RWPE2 (cell line): ENCODE measurements at places on chromosomes 3 and 15.

DNA sequence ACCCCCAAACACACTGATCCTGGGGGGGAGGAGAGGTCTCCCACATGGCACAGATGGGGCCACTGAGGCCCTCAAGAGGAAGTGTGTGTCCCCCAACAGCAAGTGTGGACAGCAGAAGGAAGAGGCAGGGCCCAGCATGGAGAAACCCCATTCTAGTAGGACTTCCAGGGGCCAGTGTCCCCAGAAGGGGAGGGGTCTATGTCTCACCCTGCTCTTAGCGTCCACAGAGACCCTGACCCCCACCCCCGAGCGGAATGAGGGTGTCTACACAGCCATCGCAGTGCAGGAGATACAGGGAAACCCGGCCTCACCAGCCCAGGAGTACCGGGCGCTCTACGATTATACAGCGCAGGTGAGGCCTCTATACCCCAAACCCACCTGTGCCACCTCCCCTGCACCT lies 35.3 kb downstream of the TSPAN3 start:
- no peak overlapping the region for H3K27ac ChIP-seq
- H3K4me3 ChIP-seq, result no peak overlapping the region
- no peak for DNase-seq

DNA sequence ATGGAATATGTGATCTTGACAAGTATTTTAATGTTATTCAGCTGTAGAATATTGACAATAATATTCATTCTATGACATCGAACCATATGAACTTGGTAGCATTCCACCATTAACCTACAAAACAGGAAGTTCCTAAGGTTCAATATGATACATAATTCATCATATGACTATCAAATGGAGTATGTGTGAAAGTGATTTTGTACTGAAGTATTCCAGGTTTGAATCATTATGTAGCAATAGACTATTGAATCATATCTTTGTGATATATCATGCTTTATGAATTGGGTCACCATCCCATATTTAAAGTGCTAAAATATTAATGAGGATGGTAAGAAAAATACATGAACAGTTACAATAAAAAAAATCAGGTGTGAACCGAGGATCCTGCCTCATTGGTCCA lies 95.1 kb downstream of the TP63 start:
- no peak for DNase-seq
- H3K27ac ChIP-seq, result peak overlapping the region; percentile 30
- peaks cover 13% of the 10 kb centered on the region for H3K4me1 ChIP-seq
- no peaks in the 10 kb centered on the region for H3K36me3 ChIP-seq
- no peaks in the 10 kb centered on the region for H3K27me3 ChIP-seq
- no peak overlapping the region for H3K4me3 ChIP-seq

GRCh38 chr3:113495035-113495434 lies 19.9 kb downstream of the SPICE1 start:
- H3K27ac ChIP-seq, result no peak overlapping the region
- DNase-seq, result no peak
- no peaks in the 10 kb centered on the region for H3K27me3 ChIP-seq

DNA sequence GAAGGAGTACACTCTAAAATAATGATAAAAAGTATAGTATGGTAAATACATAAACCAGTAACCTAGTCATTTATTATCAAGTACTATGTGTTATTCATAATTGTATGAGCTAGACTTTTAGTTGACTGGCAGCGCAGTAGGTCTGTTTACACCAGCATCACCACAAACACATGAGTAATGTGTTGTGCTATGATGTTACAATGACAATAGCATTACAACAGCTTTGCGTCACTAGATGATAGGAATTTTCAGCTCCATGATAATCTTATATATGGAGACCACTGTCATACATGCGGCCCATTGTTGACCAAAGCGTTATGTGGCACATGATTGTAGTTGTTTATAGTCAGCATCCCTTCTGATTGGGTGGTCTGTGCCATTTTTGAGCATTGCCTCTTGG lies 138.9 kb upstream of the UBE2E1 start:
- H3K36me3 ChIP-seq, result no peaks in the 10 kb centered on the region
- no peak overlapping the region for H3K4me3 ChIP-seq
- H3K27me3 ChIP-seq, result no peaks in the 10 kb centered on the region

DNA sequence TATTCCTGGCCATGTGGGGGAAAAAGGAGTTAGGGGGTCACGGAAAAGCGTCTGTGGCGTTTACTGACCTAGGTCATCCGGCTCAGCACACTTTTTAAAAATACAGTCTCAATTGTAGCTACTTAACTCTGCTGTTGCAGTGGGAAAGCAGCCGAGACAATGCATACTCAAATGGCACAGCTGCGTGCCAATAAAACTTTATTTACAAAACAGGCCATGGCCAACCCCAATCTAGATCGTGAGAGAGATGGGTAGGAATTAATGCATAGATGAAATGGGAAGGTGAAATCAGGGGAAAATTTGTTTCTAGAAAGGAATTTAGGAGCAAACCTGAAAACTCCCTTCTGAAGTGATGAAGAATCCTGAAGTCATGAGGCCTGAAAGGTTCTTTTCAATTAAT lies 22.0 kb upstream of the FRMD4B start:
- H3K36me3 ChIP-seq, result peaks cover 32% of the 10 kb centered on the region
- peaks cover 35% of the 10 kb centered on the region for H3K4me1 ChIP-seq

DNA sequence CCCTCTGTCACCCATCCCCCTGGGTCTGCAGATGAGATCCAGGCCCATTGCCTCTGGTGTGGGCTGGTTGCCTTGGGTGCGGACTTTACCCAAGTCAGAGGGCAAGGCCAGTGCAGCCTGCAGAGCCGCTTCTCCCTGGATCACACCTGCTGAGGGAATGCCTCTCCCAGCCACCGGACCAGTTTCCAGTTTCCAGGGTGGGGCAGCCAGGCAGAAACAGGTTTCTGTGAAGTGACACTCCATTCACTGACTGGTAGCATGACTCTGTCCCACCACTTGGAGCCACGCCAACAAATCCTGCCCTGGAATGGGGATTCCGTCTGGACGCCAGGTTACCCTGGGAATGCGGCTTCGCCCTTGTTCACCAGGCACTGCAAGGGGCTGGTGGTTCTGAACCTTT lies 30.0 kb downstream of the PAQR5 start:
- no peaks in the 10 kb centered on the region for H3K36me3 ChIP-seq
- H3K4me3 ChIP-seq, result no peak overlapping the region
- no peak for DNase-seq
- no peaks in the 10 kb centered on the region for H3K27me3 ChIP-seq
- no peak overlapping the region for H3K27ac ChIP-seq
- no peaks in the 10 kb centered on the region for H3K4me1 ChIP-seq

- no peaks in the 10 kb centered on the region for H3K27me3 ChIP-seq
- H3K4me3 ChIP-seq, result no peak within 1 kb of the TSS
- DNase-seq, result no peak
Observed at GRCh38 chr3:46208167-46208704, at the start of gene CCR1. TSS of gene CCR1 (minus strand) at chr3:46208313. CDS start at chr3:46204313, 4,000 bp downstream.

GRCh38 chr3:127370906-127371305 lies 83.1 kb upstream of the PRR20G start:
- no peak overlapping the region for H3K27ac ChIP-seq
- no peak overlapping the region for H3K4me3 ChIP-seq
- H3K36me3 ChIP-seq, result no peaks in the 10 kb centered on the region
- no peak for DNase-seq
- H3K27me3 ChIP-seq, result no peaks in the 10 kb centered on the region

GRCh38 chr3:64223791-64224745 lies 1.2 kb downstream of the PRICKLE2 start:
- DNase-seq, result no peak
- H3K4me1 ChIP-seq, result peaks cover 10% of the 10 kb centered on the region
- H3K27me3 ChIP-seq, result no peaks in the 10 kb centered on the region
- no peak overlapping the region for H3K4me3 ChIP-seq

- H3K4me3 ChIP-seq, result no peak overlapping the region
- H3K27ac ChIP-seq, result no peak overlapping the region
- H3K4me1 ChIP-seq, result no peaks in the 10 kb centered on the region
- H3K36me3 ChIP-seq, result no peaks in the 10 kb centered on the region
Observed at GRCh38 chr3:176739159-176739558, 458.1 kb downstream of the TBL1XR1 start.

- DNase-seq, result no peak
- H3K27ac ChIP-seq, result no peak overlapping the region
- H3K4me3 ChIP-seq, result no peak overlapping the region
- no peaks in the 10 kb centered on the region for H3K36me3 ChIP-seq
Observed at GRCh38 chr3:126714921-126715320, 10.9 kb downstream of the CHCHD6 start.

DNA sequence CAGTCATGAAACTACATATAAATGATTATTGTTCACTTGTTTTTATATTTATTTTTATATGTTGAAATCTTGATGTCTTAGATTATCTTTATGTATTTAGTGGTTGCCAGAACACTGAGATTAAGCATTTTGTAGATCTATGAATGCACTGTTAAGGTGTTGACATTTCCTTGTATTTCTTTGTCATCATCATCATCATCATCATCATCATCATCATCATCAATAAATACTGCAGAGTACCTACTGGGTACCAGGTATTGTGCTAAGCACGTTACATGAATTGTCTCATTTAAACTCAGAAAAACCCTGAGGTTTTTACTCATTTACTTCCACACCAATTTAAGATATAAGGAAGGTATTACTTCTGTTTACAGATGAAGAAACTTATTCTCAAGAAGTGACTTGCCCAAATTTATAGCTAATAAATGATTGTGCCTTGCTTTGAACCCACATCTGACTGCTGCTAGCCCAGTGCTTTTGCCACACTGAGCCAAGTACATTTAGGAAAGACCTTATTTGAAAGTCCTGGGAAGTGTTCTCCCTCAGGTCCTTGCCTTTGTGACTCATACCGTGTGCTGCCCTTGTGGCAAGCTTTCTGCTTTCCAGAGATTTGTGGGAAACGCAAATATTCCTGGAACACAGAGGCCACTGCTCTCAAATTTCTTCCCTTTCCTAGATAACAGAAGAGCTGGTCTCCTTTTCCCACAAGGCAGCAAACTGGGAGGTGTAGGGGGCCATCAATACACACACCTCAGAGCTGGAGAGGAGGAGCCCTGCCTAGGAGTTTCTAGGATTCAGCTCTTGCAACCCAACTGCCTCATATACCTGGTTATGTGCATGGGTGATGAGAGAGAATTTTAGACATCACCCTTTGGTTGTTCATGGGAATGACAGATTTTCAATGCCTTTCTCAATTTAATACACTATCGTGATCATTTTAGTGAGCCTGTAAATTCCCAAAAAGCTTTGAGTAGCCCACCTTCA lies 115.4 kb upstream of the C15orf61 start:
- H3K27me3 ChIP-seq, result no peaks in the 10 kb centered on the region
- H3K27ac ChIP-seq, result no peak overlapping the region
- DNase-seq, result no peak
- H3K4me3 ChIP-seq, result no peak overlapping the region

DNA sequence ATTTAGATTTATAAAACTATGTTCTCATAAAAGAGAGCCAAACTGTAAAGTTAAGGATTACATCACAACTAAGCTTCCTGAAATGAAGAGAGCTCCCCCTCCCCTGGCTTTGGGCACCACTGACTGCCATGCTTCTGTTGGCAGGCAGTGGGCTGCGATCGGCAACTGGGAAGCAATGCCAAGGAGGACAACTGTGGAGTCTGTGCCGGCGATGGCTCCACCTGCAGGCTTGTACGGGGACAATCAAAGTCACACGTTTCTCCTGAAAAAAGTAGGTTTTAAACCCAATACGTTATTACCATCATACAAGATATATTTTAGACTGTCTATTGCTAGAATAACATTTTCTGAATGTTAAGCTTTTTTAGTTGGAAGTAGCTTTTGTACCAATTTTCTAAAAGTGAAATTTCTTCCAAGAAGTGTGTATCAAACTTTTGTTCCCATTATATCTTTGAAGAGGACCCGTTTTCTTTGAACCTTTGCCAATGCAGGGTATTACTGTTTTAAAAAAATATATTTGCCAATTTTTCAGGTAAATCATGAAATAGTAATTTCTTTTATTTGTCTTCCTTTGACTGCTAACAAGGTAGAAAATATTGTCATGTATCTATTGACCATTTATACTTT lies 184.1 kb downstream of the ADAMTSL3 start:
- no peak overlapping the region for H3K4me3 ChIP-seq
- no peaks in the 10 kb centered on the region for H3K36me3 ChIP-seq
- H3K27me3 ChIP-seq, result no peaks in the 10 kb centered on the region
- DNase-seq, result no peak
- no peaks in the 10 kb centered on the region for H3K4me1 ChIP-seq

GRCh38 chr15:69436951-69437350 lies 15.7 kb upstream of the RPLP1 start:
- H3K36me3 ChIP-seq, result peaks cover 100% of the 10 kb centered on the region
- H3K4me3 ChIP-seq, result no peak overlapping the region
- H3K27ac ChIP-seq, result no peak overlapping the region

GRCh38 chr15:60370105-60370868 lies 27.5 kb downstream of the ANXA2 start:
- peaks cover 73% of the 10 kb centered on the region for H3K36me3 ChIP-seq
- H3K4me3 ChIP-seq, result no peak overlapping the region
- no peaks in the 10 kb centered on the region for H3K27me3 ChIP-seq
- peaks cover 71% of the 10 kb centered on the region for H3K4me1 ChIP-seq
- peak overlapping the region; percentile 99 for H3K27ac ChIP-seq

DNA sequence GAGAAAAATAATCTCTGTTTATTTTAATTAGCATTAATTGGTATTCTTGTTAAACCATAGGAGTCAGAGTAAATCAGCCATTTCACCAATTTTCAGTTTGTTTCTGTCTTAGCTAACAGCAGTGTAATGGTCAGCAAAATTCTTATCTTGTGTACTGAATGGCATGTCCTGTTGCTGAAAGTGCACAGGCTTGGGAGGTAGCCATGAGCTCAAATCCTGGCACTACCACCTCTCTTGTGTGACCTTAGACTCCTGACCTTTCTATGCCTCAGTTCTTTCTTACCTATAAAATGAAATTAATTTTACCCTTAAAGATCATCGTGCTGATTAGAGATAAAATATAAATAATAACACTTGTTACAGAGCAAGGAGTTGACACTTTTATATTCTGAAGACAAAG lies 35.8 kb downstream of the MLH1 start:
- no peak overlapping the region for H3K27ac ChIP-seq
- no peaks in the 10 kb centered on the region for H3K4me1 ChIP-seq
- peaks cover 81% of the 10 kb centered on the region for H3K36me3 ChIP-seq
- no peak for DNase-seq
- no peak overlapping the region for H3K4me3 ChIP-seq
- H3K27me3 ChIP-seq, result no peaks in the 10 kb centered on the region

- H3K4me1 ChIP-seq, result no peaks in the 10 kb centered on the region
- no peaks in the 10 kb centered on the region for H3K36me3 ChIP-seq
- H3K27me3 ChIP-seq, result no peaks in the 10 kb centered on the region
- H3K27ac ChIP-seq, result no peak overlapping the region
Observed at GRCh38 chr3:42746455-42747450, 26.3 kb downstream of the CCDC13 start.

DNA sequence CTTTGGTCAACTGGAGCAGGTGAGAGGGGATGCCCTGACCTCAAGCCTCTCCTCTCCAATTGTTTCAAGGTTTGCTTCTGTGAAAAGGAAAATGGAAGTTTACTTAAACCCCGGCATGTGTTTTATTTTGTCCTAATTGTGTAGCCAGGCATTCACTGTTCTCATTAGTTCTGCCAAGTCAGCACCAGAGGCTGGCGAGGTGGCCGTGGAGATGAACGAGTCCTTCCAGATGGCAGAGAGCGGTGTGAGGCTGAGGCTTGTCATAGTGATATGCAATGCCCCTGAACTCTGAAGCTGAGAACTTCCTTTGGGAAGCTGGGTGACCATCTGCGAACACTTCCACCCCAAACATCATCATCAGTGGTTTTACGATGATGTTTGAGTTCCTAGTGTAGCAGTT lies 199.6 kb downstream of the TJP1 start:
- H3K27ac ChIP-seq, result no peak overlapping the region
- no peak overlapping the region for H3K4me3 ChIP-seq

GRCh38 chr3:19250959-19251610 lies 102.8 kb downstream of the KCNH8 start:
- no peak for DNase-seq
- no peaks in the 10 kb centered on the region for H3K36me3 ChIP-seq
- H3K4me3 ChIP-seq, result no peak overlapping the region
- no peaks in the 10 kb centered on the region for H3K27me3 ChIP-seq
- H3K4me1 ChIP-seq, result no peaks in the 10 kb centered on the region
